ENCODE measurements at places on chromosomes 13 and 19.
A peak's percentile ranks its signal among the peaks of the same experiment; 100 is the strongest.

GRCh38 chr13:27168906-27169657 lies 2.5 kb downstream of the USP12 start:
- DNase-seq, result peak; percentile 14

- no peak for DNase-seq
Measured at GRCh38 chr13:29849071-29849631, 1.3 kb downstream of the UBL3 start.

DNA sequence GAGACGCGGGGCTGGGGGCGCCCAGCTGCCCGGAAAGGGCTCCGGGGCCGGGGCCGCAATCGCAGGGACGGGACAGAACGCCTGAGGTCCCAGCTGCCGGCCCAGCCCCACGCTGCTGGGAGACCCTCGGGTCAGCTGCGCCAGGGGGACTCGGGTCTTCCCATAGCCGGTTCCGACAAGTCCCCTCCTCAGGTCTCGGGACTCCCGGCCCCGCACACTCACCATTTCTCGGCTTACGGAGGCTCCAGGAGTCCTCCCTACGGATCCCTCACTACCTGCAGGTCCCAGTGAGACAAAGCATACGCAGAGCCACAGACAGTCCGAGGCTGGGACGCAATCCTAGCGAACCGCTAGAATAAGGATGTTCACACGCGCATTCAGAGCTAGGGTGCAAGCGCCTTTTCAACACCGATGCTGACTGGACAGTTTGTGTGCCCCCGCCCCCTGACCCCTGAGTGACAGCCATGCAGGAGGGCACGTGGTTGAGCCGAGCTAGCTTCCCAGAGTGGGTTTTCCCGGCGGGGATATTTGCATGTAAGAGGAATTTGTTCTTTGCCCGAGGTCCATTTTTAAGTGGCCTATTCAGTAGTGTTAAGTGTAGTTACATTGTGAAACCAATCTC lies 13.6 kb downstream of the ZNF490 start:
- no peak for DNase-seq

DNA sequence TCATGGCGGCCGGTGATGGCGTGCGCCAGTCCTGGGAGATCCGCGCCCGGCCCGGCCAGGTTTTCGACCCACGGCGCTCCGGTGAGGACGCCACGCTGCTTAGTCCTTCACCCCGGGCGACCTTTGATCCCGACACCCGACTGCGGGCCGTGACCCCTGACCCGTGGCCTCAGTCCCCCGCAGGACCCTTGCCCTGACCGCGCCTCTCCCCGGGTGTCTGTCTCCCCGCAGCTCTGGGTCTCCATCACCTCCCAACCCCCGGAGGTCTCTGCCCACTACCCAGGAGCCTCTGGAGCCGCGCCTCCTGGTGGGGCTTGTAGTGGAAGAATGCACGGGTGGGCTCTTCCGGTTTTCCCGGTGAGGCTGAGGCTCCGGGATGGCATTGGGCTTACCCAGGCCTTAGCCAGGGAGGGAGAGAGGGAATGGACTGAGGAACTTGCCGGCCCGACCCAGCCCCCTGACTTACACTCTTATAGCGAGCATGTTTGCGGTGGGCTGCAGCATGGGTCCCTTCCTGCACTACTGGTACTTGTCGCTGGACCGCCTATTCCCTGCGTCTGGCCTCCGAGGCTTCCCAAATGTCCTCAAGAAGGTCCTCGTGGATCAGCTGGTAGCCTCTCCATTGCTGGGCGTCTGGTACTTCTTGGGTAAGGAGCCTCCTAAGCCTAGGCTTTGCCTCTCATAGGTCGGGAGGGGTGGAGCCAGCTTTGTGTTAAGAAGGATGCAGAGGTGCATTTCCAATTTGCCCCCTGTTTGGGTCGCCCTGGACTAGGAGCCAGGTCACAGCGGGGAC lies 566 bp downstream of the MPV17L2 start:
- no peak for DNase-seq

DNA sequence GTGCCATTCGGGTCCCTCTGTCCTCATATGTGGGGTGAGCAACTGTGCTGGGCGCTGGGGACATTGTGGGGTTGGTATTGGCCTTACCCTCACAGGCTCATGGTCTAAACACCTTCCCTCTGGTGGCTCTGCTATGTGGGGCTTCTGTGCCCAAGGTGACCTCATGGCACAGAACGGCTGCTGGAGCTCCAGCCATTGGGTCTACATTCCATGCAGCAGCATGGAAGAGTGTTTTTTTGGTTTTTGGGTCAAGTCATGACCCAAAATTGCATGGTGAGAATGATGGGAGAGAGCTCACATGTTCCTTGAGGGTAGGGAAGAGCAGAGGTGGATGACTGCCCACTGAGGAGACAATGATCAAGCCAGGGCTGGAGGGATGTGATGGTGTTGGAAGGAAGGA lies 17.2 kb downstream of the PGLS start:
- DNase-seq, result no peak

GRCh38 chr13:43804461-43805070 lies 17.8 kb upstream of the ENOX1 start:
- DNase-seq, result peak; percentile 22
